Calu3 (cell line): ENCODE measurements at places on chromosomes 5 and 9.
A peak's percentile ranks its signal among the peaks of the same experiment; 100 is the strongest.

DNA sequence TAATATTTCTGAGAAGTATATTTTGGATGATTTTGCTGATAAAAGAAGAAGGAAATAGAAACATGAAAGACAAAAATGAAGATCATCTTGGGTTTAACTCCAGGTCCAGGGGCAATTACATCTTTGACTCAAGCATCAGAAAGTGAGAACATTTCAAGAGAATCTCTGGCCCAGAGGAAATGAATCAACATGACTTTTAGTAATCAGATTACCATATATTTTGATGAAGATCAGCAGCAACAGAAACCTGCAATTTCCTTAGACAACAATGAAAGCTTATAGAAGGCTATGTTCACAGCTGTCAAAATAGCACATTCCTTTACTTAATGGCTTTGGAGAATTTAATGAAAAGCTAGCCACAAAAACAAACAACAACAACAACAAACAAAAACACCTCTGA lies 638.1 kb downstream of the EFNA5 start:
- no peak overlapping the region for H3K27ac ChIP-seq
- no peak for DNase-seq
- no peaks in the 10 kb centered on the region for H3K27me3 ChIP-seq

- no peak overlapping the region for H3K4me3 ChIP-seq
- H3K4me1 ChIP-seq: no peaks in the 10 kb centered on the region
- no peak overlapping the region for H3K27ac ChIP-seq
Measured at GRCh38 chr5:7683753-7684152, 167.2 kb downstream of the CFAP90 start.

DNA sequence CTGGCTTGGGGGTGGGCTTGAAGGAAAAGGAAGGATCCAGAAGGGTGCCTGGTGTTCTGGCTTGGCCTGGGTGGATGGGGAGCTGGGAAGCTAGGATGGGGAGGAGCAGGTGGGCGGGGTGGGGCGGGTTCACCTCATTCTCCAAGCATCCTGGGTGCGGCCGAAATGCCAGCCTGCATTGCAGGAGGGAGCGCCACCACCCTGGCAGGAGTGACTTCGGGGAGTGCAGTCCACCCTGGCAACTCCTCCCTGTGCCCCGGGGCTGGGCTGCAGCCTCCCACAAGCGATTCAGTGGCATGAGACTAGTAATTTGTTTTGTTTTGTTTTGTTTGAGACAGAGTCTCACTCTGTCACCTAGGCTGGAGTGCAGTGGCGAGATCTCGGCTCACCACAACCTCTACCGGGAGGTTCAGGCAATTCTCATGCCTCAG lies 5.5 kb downstream of the TTC16 start:
- peaks cover 11% of the 10 kb centered on the region for H3K36me3 ChIP-seq
- no peak overlapping the region for H3K27ac ChIP-seq
- peaks cover 10% of the 10 kb centered on the region for H3K27me3 ChIP-seq
- peak; percentile 60 for DNase-seq
- H3K4me1 ChIP-seq: peaks cover 10% of the 10 kb centered on the region

GRCh38 chr5:124370601-124371000 lies 375.8 kb downstream of the ZNF608 start:
- no peaks in the 10 kb centered on the region for H3K27me3 ChIP-seq
- no peak overlapping the region for H3K27ac ChIP-seq
- H3K4me1 ChIP-seq: no peaks in the 10 kb centered on the region
- DNase-seq: no peak
- no peak overlapping the region for H3K4me3 ChIP-seq

DNA sequence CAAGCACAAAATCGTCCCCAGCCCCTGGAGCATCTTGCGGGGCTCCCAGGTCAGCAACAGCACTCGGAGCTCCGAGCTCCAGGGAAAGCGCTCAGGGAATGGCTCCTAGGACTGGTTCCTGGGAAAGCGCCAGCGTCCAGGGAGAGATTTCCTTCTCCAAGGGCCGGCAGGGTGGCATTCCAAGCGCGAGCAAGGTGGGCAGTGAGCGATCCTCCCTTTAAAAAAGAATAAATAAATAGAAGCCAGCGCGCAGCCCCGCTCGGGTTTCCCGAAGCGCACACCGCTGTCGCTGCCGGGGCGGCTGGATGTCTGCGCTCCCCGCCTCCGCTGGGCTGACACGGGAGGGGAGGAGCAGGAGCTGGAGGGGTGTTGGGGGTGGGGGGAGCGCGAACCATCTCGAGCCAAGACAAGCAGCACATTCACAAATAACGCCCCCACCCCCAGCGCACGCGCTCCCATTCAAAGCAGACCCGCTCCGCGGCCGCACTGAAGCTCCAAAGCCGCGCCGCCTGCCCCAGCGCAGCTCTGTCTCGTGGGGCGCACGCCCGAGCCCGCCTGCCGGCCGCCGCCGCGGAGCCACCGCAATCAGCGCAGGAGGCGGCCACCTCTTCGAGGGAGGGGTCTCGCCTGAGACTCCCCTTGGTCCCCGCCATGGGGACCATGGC lies 327.4 kb downstream of the SH3GL2 start:
- H3K4me1 ChIP-seq: no peaks in the 10 kb centered on the region
- H3K4me3 ChIP-seq: no peak overlapping the region
- peaks cover 20% of the 10 kb centered on the region for H3K27me3 ChIP-seq
- DNase-seq: no peak

- H3K36me3 ChIP-seq: no peaks in the 10 kb centered on the region
- H3K27me3 ChIP-seq: peaks cover 2% of the 10 kb centered on the region
- no peak overlapping the region for H3K4me3 ChIP-seq
- DNase-seq: no peak
Measured at GRCh38 chr5:17304282-17304681, 86.9 kb downstream of the BASP1 start.
